Activated T-helper 1 cell treated with Interleukin-2 at 50 U/mL for 16 hours (primary cell): ENCODE measurements at places on chromosomes 11 and 22.

- no peak for DNase-seq
Observed at GRCh38 chr11:31340903-31341572, 28.5 kb downstream of the DCDC1 start.

GRCh38 chr11:85695546-85695945, 9.6 kb upstream of the CCDC89 start:
- DNase-seq = no peak

- DNase-seq = no peak
Observed at GRCh38 chr11:121964591-121964990, 151.4 kb downstream of the BLID start.

DNA sequence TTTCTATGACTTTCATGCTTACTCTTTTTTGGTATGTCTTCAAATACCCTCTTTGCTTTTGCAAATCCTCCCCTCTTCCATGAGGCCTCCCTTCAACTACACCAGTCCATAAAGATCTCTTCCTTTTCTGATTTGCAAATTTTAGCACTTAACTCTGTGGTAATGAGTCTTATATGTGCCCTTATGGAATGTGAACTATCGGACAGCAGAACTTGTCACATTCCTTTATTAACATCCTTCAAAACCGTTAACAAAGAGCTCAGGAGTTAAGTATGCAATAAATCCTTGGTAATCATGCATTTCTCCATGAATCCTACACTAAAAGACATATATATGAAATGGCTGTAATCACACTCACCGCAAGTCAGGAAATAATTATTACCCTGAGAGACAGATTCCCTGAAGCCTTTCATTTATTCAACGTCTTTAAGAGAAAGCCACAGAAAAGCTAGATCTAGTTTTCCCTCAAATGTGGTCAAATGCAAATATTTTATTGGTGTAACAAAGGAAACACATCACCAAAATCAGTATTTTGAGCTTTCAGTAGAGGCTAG, 7.4 kb downstream of the CLNS1A start:
- DNase-seq = no peak

GRCh38 chr11:113521737-113522517, 46.7 kb upstream of the DRD2 start:
- DNase-seq = no peak

GRCh38 chr11:78270971-78271370, 82.3 kb downstream of the USP35 start:
- no peak for DNase-seq

DNA sequence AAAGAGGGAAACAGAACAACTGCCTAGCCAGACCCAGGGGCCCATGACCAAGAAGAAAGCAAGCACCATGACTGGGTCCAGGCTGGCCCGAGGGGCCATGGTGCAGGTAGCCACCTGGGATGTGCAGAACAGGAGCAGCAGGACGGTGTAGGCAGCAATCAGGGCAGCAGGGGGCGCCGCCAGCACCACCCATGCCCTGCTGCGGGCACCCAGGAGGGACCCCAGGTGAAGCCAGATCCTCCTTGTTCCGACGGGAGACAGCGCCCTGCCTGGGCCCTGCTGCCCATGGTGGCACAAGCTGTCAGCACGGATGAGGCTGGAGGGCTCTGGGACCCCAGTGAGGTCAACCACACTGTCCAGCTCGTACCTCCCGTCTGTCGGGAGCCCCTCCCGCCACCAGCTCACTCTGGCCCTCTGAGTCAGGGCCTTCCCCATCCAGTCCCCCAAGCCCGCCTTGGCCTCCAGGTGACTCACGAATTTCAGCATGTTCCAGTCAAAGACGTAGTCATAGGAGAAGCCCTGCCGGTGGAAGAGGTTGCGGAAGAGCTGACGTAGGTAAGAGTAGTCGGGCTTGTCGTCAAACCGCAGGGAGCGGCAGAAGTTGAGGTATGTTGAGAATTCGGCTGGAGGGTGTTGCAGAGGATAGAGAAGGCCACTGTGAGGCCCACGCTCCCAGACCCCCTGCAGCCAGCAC, 18.8 kb downstream of the CSNK1E start:
- DNase-seq = peak; percentile 10

DNA sequence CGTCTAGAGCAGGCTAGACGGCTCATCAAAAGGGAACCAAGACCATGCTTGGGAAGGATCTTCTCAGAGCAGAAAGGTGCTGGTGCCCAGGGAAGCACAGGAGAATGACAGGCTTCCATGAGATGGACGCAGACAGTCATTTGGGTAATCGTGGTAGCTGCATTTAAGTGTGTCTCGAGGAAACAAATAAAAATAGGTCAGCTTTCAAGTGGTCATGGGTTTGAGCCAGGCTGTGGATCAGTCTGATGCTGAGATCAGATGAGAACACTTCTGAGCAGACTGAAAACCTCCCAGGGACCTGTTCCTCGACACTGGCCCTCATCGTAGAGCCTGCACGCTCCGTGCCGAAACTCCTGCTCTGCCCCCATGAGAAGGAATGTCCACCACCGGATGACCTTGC, 4.7 kb downstream of the CARS1 start:
- DNase-seq = no peak

GRCh38 chr11:124199702-124200101, 16.6 kb downstream of the OR10D3 start:
- no peak for DNase-seq

GRCh38 chr22:22392131-22392530, 116.4 kb downstream of the ZNF280B start:
- DNase-seq = no peak

DNA sequence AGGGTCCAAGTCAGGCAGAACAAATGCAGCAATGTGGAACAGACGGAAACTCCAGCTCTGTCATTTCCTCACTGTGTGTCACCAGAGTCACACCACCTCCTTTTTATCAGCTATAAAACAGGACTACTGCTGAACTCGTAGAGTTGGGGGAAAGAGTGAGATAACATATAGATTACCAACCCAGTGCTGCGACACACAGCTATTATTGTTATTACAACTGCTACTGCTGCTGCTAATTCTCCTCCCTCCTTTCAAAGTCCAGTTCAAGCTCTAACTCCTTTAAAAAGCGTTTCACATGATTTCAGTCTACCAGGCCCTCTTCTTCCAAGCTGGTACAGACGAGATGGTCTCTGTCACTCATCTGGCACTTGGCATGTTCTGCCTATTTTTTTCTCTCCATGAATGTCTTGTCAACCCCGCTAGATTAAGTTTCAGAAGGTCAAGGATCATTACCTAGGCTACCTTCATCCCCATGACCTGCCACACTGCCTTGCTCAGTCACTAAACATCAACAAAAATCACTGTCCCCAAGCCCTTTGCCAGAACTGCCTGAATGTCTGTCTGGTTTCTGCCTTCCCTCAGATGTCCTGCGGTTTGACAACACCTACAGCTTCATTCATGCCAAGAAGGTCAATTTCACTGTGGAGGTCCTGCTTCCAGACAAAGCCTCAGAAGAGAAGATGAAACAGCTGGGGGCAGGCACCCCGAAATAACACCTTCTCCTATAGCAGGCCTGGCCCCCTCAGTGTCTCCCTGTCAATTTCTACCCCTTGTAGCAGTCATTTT, 3.7 kb upstream of the MTFP1 start:
- no peak for DNase-seq

GRCh38 chr11:96116376-96116775, 192.5 kb upstream of the MTMR2 start:
- no peak for DNase-seq

- DNase-seq = no peak
Observed at GRCh38 chr11:725624-726202, 19.7 kb downstream of the EPS8L2 start.
